ENCODE measurements at places on chromosomes 6 and 20.

GRCh38 chr6:111088668-111089003, 1.3 kb downstream of the SLC16A10 start:
- DNase-seq = no peak

GRCh38 chr6:1908784-1909183, 299.1 kb downstream of the FOXC1 start:
- DNase-seq = no peak

DNA sequence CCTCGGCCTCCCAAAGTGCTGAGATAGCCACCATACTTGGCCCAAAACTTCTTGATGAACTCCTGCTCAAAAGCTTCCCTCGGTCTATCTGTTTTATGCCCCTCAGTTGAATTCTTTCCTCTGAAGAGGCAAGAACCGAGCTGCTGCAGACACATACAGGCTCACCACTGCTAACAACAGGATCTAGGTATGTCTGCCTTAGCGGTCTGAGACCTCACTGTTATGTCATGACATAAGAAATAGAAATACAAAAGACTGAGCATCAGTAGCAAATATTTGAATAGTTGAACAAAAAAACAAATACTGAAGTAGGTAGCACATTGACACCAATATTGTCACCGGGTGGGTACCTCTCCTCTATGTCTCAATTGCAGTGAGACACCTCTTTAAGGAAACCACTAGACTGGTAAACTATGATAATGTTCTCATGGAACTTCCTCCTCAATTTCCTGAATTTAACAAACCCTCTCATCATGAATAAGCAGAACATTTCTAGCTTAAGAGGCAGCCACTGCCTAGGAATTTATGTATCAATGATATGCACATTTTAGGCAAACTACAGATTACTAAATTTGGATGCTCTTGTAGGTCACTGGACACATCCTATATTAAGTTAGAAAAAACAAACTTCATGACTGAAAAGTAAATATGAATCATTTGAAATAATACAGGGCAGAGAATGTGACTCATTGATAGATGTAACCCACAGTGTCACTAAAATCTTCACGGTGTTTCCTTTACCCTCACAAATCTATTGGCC, 9.4 kb upstream of the STXBP5 start:
- DNase-seq = no peak

DNA sequence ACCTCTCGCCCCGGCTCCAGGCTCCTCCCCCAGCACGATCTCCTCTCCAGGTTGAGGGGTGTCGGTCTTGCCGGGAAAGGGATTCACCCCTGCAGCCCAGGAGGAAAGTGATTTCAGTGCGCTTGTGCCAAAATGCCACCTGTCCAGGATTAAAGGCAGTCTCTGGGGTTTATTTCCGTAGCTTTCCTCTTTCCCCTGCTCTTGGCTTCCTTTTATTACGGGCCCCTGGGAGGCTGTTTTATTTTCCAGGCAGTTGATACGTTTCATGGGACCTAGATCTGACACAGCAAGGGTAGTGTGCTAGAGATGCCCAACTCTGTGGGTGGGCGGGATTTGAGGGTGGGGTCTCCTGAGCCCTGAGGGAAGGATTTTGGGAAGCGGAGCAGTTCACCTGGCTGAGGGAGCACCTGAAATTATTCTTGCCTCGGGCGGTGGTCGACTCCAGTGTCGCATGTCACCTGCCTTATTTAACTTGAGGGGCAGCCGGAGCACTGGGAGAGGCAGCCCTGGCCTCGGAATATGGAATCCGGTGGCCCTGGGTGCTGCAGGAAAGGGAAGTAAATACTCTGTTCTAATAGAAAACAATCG, 9.5 kb upstream of the NKX2-2 start:
- no peak for DNase-seq

DNA sequence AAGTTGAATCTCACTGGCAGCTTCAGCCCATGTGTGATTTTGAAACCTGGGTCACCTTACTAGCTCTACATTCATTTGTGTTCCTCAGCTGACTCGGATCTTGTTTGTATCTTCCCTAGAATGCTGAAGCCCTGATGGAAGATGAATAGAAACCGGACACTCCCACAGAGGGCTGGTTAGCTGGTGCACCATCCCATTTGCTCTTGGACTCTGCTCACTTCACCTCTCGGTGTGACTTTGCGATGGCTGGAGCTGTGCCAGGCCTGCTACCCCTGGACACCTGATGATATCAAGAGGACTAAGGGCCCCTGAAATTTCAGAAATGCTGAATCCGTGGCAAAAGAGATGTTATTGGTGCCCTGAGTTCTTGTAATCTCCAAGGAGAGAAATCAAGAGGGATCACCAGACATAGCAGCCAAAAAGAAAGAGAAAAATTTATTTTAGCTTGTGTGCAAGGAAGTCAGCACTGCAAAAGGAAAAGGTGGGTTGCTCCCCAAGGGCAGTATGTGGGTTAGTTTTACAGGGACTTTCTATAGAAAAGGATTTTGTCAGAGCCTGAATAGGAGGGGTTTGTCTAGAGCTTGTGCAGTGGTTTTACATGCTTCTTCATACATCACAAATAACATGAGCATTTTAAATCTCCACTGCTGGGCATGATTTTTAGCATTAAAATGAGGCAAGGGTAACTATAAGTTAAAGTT, 426.3 kb upstream of the NOX3 start:
- no peak for DNase-seq

GRCh38 chr20:3248993-3249347, 10.0 kb upstream of the SLC4A11 start:
- DNase-seq = no peak

- DNase-seq = peak; percentile 47
These were observed 61.1 kb upstream of the CCN6 start for GRCh38 chr6:111992851-111993250.

DNA sequence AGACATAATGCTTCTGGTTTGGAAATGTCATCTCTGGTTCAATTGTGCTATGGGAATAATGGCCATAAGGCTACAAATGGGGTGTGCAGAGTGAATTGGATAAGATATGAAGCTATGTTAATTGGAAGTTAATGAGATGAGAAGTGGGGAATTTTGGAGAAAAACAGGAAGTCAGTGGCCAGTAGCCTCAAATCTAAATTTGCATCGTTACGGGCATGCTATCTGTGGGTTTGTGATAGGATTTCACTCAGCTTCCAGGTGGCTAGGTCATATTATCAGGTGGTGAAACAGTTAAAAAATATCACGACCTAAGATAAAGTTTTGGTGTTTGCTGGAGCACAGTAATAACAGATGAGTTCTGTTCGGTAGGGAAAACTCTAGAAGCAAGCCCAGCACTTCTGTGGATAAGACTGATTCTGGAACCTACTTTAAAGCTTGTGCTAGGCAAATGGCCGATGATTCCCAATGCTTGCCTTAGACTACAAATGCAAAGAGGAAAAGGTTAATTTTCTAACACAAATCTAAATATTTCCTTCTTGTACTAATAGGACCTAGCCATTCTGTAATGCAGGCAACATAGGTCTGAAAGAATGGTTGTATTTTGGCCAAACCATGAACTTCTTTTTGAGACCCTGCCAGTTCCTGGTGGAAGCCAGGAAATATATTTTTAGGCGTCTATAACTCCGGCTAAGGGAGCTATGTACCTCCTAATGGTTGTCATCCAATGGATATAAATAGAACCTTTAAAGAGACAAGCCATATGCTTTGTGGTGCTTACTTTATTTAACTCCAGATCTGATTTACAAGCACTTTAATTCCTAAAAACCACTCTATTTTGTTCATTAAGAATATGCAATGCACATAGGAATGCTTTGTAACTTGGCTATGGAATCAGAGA, 111.0 kb downstream of the PLCB1 start:
- DNase-seq = no peak

GRCh38 chr6:153503810-153504209, 372.7 kb upstream of the RGS17 start:
- no peak for DNase-seq

- no peak for DNase-seq
These were observed 10.3 kb downstream of the ZNF337 start for GRCh38 chr20:25686081-25687067.

DNA sequence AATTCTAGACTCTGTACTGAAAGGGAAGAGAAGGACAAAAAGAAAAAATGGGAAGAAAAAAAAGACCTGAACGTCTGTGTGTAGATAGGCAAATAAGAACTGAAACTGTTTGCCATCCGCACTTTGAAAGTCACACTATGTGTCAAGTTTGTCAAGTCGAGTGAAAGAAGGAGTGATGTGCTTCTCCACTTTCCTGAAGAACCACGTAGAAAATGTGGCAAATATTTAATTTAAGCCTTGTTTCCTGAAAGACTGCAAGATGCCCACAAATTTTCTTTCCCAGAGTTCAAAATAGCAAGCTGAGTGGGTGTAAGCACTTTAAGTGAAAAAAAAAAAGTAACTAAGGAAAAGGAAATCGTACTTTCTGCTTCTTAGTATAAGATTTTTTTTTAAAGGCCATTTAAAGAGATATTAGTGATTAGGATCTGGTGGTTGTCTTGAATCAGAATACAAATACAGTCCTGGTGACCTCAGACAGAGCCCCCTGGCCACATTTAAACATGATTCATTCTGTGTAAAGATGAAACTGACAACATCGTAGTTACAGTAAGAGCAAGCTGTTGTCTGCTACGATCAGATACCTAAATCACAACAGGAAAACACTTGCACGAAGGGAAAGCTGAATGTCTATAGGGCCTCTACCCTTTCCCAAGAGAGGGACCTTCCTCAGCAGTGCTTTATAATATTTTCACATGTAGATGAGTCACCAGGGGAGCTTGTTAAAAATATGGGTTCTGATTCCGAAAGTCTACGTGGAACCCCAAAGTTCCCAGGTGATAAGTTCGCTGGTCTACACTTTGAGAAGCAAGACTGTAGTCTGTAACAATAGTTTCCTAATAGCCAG, 102.3 kb downstream of the HIVEP2 start:
- no peak for DNase-seq

DNA sequence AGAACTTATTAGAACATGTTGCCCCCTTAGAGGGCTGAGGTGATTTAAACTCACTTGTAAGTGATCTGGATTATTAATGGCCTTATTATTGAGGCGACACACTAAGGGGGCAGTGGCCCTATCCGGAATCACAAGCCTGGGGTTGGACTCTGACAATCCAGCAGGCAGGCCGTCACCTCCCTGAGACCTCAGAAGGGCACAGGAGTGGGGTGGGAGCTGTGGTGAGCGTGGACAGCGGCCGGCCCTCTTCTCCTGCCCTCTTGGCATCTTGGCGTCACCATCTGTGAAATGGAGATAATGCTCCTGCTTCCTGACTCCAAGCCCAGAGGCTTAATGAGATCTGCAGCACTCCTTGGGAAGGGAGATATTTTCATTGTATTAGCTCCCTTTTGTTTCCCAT, 15.6 kb upstream of the UQCC2 start:
- DNase-seq = no peak

- DNase-seq = no peak
These were observed 190.3 kb downstream of the TAF4 start for GRCh38 chr20:61875221-61875885.

DNA sequence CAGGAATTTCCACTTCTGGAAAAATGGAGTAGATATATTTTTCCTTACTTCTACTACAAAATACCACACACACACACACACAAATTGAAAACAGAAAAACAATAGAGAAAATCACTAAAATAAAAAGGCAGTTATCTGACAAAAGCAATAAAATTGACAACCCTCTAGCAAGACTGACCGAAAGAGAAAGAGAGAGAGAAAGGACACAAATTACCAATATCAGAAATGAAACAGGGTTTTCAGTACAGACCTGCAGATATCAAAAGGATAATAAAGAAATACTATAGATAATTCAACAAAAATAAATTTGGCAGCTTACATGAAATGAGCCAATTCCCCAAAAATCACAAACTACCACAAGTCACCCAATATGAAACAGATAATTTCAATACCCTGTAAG, 104.7 kb downstream of the OPRM1 start:
- no peak for DNase-seq

DNA sequence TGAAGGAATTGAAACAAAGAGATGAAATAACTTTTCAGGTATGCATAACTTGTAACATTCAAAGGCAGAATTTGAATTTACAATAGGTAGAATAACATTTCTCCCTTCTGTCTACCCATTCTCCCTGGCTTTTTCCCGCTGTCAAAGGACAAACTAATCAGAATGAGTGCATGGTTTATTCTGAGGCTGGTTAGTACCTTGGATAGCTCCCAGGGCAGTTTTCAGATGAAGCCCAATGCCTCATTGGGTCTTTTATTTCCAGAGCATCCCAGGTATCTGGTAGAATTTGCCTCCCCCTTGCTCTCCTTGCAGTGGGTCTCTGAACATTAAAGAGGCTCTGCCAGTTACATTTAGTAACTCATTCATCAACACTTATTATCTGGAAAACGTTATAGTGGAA, 665.5 kb downstream of the BCKDHB start:
- DNase-seq = no peak

DNA sequence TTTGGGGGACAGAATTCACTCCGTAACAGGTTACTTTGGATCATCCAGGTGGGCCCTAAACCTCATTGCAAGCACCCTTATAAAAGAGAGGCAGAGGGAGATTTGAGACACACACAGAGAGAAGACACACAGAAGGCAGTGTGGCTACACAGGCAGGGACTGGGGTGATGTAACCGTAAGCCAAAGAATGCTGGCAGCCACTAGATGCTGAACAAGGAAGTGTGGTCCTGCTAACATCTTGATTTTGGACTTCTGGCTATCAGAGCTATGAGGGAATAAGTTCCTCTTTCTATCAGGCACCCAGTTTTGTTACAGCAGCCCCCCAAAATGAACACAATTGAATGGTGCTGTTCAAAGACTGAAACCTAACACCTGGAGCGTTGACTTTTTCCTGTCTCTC, 191.3 kb upstream of the MYLIP start:
- DNase-seq = no peak

DNA sequence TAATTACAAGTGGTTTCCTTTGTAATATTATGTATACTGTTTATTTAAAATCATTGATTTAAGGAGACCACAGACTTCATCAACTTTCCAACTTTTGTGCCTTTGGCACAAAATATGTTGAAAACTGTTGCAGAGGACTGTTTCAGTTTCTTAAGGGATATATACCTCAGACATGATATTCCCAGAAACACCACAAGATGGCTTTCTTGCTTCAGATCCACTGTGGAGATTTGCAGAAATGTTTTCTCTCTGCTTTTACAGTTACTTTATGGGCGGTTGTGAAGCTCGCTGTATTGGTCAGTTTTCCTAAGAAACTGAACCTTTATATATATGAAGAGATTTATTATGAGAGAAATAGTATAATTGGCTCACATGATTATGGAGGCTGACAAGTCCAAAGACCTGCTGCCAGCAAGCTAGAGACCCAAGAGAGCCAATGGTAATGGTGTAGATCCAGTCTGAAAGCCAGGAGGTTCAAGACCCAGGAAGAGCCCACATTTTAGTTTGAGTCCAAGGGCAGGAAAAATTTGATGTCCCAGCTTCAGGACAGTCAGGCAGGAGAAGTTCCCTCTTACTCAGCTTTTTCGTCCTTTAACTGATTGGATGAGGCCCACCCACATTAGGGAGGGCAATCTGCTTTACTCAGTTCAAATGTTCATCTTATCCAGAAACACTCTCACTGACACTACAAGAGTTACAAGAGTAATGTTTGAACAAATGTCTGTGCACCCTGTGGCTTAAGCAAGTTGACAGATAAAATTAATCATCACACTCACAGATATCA, 12.8 kb downstream of the ME1 start:
- no peak for DNase-seq
